ENCODE measurements at places on chromosomes 13 and 19.

DNA sequence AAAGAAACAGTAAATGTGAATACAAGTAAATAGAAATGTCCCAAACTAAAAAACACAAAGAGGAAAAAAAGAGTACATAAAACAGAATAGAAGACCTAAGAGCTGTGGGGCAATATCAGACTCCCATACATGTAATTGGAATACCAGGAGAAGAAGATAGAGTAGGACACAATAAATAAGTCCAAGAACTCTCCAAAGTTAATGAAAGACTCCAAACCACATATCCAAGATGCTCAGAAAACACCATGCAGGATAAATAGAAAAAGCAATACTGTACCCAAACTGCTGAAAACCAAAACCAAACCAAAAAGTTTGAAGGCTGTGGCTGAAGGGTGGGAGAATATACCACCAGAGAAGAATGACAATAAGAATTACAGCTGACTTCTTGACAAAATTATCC lies 18.3 kb downstream of the THSD1 start:
- DNase-seq = no peak

- DNase-seq = peak; percentile 34
Observed at GRCh38 chr13:49627831-49628652, at the start of gene ARL11. Gene ARL11, plus strand, starts transcription at chr13:49628507. Its CDS starts 1,941 bp downstream, at chr13:49630448.

- DNase-seq = no peak
Observed at GRCh38 chr13:52868190-52868589, 19.8 kb upstream of the PCDH8 start.

DNA sequence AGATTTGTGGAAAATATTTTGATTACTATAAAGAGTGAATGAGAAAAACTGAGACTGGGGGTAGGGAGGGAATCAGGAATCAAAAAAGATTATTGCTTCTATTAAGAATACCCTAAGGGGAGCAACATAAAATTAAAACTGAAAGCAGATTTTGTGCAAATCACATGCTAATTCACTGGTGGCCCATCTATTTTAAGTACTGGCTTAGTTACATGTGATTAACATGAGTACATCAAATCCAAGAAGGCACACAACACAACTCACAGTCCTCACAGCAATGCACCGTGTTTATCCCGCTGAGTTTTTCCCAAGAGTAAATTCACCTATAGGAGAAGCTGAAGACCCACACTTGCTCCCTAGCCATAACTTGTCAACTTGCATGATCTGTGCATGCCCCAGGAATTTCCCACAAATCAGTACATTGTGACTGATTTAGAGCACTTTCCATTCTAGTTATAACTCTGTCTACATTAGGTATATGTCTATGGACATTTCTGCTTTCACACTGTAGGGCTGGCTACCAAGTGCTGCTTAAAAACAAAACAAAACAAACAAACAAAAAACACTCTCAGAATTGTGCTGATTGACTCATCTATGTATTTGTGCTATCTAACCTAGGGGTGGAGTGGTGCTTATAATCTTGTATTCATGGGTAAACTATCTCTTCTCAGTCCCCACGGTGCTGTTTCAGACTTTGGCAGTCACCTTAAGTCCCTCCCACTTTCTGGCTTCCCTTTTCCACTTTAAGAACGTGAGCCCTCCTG lies 24.3 kb downstream of the AMER2 start:
- no peak for DNase-seq

- no peak for DNase-seq
Observed at GRCh38 chr19:15390814-15391213, 11.2 kb upstream of the AKAP8 start.

DNA sequence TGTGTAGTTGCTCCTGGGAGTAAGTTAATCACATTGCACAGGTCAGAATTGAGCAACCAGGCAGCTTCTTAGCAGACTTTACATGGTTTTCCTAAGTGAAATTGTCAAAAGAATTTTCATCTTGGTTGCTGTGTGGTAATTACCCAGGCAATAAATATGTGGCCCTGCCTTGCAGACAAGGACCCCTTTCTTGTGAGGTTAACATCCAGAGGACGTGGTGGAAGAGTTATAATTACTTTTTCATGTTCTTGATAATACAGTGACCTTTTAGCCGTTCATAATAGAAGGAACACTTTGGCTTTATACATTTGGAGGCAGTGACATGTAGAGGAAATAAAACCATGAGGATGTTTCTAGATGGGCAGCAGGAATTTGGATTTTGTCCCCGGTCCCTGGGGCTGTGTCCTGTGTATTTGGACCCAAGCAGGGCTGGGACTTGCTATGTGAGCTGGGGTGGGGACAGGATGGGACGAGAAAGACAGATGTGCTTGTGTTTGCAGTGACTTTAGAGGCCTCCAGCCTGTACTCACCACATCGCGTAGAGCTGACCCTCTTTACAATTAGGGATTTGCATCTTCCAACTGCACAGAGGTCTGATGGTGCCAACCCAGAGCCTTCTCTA lies 156.2 kb downstream of the STK24 start:
- DNase-seq = no peak

DNA sequence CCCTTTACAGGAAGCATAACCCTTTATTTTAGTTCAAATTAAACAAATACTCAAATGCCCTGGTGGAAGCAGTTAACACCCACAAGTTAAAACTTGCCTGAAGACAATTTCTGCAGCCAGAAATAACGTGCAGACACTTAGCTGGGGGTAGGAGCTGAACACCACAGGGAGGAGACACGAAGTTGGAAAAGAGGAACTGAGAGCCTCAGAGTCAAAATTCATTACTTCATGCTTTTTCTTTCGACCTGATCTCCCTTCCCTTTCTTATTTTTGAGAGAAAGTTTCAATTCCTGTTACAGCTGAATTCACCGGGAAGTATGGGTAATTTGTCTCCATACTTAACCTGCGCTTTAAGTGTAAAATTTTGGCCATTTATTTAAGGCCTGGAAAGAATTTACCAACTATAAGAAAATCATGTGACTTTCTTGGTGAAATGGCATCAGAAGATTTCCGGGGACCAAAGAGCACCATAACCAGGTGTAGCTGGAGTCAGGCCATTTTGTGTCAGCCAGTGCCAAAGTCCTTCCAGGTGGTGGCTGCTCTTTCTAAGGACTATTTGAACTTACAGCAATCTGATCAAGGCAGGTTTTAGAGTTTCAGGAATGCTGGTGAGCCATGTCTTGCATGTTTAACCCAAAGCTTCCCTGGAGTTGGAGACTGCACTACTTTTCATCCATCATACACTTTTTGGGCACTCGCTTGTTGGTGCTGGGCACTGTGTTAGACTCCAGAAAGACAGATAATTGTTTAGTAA lies 46.5 kb upstream of the RCBTB2 start:
- DNase-seq = no peak

Measured in hypothalamus (tissue), 51 donors.